Hypothalamus (tissue), 51 donors: ENCODE measurements at places on chromosomes 12 and 14.

- no peak for DNase-seq
Observed at GRCh38 chr14:78586681-78587080, 416.5 kb downstream of the NRXN3 start.

GRCh38 chr14:38790916-38791315 lies 312.1 kb downstream of the SEC23A start:
- DNase-seq = no peak

GRCh38 chr12:103556890-103557627 lies 30.0 kb upstream of the STAB2 start:
- no peak for DNase-seq

GRCh38 chr12:106037524-106038298 lies 101.0 kb downstream of the NUAK1 start:
- DNase-seq = no peak

- DNase-seq = no peak
Observed at GRCh38 chr12:88052686-88053085, 23.5 kb upstream of the C12orf50 start.

DNA sequence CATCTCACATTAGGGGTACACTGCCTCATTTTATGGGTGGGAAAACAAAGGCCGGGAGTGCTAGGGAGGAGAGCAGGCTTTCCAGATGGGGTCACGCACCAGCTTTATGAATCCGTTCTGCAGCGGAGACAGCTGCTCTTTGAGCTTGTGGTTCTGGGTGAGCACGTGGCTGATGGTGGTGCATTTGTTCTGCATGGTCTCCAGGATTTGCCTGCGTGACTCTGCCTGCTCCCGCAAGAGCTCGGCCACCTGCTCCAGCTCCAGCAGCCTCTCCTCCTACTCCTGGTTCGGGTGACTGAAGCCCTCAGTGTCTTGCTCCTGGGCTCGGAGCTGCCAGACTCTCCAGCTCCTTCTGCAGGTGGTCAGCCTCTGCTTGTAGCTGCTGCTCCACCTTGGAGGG lies 23.6 kb upstream of the BLTP3B start:
- no peak for DNase-seq

DNA sequence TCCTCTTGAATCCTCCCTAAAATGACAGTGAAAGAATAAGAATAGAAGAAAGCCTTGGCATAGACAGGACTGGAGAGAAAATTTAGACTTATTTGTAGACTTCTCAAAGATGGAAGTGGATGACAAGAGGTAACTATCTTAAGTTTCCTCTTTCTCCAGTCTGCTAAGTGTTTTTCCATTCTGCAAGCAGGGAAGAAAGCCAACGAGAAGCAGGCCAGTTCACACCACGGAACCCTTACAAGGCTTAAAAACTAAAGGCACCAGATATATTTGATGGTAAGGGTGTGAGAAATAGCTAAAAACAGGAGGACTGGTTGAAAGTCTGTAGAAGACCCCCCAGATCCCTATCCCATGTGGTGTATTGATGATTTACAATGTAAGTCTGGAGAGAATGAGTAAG lies 82.9 kb upstream of the GPHB5 start:
- DNase-seq = no peak

GRCh38 chr12:21828779-21829178 lies 54.3 kb upstream of the KCNJ8 start:
- no peak for DNase-seq

GRCh38 chr12:39352471-39353017 lies 90.4 kb downstream of the KIF21A start:
- no peak for DNase-seq

GRCh38 chr14:91185721-91186120 lies 58.8 kb downstream of the GPR68 start:
- DNase-seq = no peak

DNA sequence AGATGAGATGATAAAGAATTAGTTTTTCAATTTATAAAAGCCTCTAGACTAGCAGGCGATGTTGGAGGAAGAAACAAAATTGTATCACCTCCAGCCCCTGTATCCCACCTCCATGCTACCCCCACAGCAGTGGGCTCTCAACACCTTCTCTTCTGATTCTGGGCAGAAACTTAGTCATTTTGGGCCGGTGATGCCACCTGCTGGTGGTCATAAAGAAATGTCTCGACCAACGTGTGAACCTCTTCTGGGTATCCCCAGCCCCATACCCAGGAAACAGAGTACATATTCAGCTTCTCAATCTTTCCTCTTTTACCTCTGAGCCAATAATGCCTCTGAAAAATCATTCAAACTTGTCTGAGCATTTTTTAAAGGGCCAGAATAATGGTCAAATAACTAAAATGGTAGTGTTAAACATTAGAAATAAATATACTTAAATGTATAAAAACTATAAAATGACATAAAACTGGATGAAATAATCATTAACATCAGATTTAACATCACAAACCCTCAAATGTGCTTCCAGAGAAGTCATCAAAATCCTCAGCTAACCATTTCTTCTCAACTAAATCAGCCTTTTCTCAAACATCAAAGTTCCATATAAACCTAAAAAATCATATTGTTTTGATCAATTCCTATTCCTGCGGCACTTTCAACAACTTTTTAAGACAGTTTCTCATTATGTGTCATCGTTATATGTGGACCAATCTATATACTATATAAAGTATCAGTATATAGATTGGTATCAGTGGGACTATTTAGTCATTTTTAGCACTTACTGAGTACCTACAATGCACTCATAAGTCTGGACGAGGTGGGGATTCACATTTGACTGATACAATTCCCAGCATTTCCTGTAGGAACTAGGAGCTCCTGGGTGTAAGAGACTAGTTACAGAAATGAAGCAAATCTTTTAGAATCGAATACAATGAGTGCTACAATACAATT lies 69.4 kb downstream of the ATXN2 start:
- DNase-seq = no peak

DNA sequence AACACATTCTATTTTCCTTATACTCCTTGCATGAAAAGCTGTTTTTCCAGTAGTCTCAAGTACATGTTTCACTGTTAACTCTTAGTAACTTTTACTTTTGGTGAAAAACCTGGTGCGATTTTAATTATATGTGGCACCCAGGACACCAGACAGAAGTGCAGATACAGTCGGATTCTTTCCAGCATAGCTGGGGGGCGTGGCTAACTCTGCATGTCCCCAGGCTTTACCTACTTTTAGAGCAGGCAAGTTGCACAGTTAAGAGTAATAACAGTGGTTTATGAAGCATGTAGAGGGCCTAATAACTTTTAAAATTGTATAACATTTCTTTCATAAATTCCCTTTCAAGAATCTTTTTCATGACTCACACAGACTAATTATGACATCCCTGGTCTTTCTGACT lies 70.7 kb downstream of the HSD17B6 start:
- no peak for DNase-seq

DNA sequence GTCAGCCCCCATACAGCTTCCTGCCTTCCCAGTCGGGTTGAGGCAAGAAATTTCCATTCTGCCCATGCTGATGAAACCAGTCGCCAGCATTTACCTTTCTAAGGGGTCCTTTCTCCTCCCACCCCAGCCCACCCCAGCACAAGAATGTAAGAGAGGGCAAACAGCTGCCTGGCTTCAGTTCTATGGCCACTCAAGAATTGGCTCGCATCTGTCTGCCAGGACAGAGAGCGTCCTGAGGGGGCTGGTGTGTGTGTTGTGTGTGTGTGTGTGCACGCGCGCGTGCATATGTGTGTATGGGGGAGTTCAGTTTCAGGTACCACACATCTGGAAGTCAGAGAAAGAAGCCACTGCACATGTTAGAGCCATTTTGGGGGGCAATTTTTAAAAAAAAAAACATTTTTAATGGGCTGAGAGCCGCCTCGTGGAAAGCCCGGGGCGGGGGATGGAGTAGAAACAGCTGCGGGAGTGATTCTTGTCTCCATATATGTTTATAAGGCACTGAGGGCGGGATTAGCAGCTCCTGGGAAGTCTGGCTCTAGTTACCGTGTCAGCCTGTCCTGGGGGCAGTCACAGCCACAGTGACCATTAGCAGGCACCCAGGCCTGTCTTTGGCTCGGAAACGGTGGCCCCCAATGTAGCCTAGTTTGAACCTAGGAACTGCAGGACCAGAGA lies at the start of gene WNT5B:
WNT5B (plus strand) TSS at position 566 of the 672 bp plus-strand sequence. CDS start 2,124 bp downstream, outside the sequence.
- no peak for DNase-seq

GRCh38 chr14:101056446-101056845 lies 152.9 kb upstream of the RTL1 start:
- DNase-seq = no peak

DNA sequence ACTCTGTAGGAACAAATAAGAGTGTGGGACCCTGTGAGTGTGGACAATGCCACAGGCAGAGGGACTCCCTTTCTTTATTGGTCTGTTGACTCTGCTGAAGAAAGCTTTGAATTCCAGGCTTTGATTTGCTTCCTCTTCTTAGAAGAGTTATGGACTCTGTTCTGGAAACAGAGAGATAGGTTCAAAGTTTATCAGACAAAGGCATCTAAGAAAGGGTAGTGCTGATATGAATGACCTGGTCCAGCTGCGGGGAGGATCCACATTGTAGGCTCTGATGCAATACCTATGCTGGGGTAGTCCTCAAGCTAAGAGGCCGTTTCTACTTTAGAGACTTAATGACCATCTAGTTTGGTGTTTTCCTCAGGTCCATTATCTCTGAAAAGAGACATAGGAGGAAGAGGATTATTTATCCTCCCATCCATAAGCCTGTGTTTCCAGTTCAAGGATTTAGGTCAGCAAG lies 10.7 kb upstream of the IKZF4 start:
- DNase-seq = no peak

DNA sequence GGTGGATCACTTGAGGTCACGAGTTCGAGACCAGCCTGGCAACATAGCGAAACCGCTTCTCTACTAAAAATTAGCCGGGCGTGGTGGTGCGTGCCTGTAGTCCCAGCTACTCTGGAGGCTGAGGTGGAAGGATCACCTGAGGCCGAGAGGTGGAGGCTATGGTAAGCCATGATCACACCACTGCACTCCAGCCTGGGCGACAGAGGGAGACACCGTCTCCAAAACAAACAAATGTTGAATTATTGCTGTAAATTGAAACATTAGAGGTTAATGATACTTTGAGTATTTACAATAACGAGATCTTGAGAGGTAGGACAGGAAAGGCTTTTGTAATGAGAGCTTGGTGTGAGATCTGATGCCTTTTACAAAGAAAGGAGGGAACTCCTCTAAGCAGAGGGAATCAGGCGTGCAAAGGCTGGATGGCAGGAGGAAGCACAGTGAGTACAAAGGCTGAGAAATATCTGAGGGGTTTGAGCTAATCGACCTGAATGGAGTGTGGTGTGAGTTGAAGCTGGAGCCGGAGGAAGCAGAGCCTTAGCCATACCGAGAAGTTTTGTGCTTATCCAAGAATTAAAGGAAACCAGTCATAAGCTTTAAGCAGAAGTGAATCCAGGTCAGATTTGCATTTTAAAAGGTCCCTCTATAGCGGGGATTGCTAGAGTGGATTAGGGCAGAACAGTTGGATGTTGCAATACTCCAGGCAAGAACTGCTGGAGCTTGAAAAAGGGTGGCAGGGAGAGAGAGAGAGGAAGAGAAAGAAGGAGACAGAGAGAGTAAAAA lies 1.1 kb downstream of the RHNO1 start:
- DNase-seq = no peak

DNA sequence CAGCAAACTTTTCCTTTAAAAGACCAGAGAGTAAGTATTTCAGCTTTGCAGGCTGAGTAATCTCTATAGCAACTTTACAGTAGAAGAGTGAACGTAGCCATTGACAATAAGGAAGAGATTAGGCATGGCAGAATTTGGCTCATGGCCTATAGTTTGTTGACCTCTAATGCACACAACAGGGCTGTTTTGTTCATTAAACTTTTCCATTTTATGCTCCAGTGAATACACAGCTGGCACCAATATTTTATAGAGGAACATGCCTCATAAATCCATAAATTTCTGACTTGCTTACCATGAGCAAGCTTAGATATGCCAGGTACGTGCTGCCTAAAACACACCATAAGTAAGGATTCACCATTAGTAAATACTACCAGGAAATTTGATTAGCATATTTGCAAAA lies 609.0 kb upstream of the STXBP6 start:
- DNase-seq = no peak

GRCh38 chr14:35286003-35286600 lies 6.1 kb upstream of the PSMA6 start:
- no peak for DNase-seq

GRCh38 chr12:31041033-31041564 lies 32.6 kb upstream of the DDX11 start:
- DNase-seq = no peak

DNA sequence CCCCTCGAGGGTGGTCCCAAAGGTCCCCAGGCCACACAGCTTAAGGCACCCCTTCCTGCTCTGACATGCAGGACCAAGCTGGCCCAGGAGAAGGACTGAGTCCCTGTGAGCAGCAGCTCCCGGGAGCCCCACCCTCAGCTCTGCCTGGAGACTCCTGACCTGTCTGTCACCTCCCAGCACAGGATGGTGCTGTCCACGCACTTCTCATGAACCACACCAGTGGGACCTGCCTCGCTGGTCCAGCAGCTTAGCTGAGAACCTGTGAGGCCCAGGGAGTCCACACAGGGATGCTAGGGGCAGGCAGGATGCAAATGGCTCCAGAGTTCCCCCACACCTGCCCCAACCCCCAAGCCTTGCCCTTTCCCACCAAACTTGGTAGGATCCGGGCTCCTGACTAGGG lies 27.7 kb downstream of the CCDC85C start:
- DNase-seq = no peak

- no peak for DNase-seq
Observed at GRCh38 chr12:96436366-96437170, 36.3 kb upstream of the CDK17 start.

- no peak for DNase-seq
Observed at GRCh38 chr14:22593189-22593588, 4.2 kb upstream of the DAD1 start.
